Lower lobe of right lung (tissue), 2 donors: ENCODE measurements at places on chromosomes 11 and 22. TPM values are rescaled to one million over a fixed set of nuclear protein-coding genes. Genes with fewer than 3 reads are reported as not detected.

GRCh38 chr11:134004496-134005172 lies 47.9 kb upstream of the IGSF9B start:
- no peak for DNase-seq
- H3K27ac ChIP-seq = no peak overlapping the region
- H3K27me3 ChIP-seq = no peaks in the 10 kb centered on the region
- H3K4me1 ChIP-seq = no peaks in the 10 kb centered on the region

DNA sequence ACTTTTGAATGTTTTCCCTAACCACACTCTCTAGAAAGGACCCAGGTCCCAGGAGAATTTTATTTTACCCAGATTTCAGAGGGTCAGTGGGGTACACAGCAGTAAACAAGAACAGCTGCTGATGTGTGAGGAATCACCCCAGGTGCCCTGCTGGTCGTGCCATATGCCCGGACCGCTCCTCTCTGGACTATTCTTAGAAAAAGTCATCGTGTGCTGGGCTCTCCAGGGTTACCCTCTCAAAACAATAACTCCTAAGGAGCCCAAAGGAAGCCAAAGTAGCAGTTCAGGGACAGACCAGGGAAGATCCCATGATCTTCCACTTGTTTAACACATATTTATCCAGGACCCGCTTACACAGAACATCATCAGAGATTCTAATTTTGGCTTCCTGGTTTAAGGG lies 29.7 kb downstream of the LRP4 start:
- H3K36me3 ChIP-seq = peaks cover 17% of the 10 kb centered on the region
- DNase-seq = no peak
- H3K27ac ChIP-seq = no peak overlapping the region
- no peaks in the 10 kb centered on the region for H3K27me3 ChIP-seq
- no peak overlapping the region for H3K4me3 ChIP-seq
- H3K4me1 ChIP-seq = no peaks in the 10 kb centered on the region

GRCh38 chr11:3857628-3858027 lies 2.2 kb downstream of the STIM1 start:
- peak overlapping the region; percentile 92 for H3K4me3 ChIP-seq
- no peak for DNase-seq
- no peaks in the 10 kb centered on the region for H3K36me3 ChIP-seq
- H3K4me1 ChIP-seq = peaks cover 76% of the 10 kb centered on the region
- H3K27ac ChIP-seq = no peak overlapping the region

GRCh38 chr22:30214703-30215407 lies 31.7 kb downstream of the LIF start:
- no peak overlapping the region for H3K4me3 ChIP-seq
- H3K27ac ChIP-seq = no peak overlapping the region
- H3K27me3 ChIP-seq = no peaks in the 10 kb centered on the region
- H3K4me1 ChIP-seq = peaks cover 21% of the 10 kb centered on the region
- no peaks in the 10 kb centered on the region for H3K36me3 ChIP-seq
- DNase-seq = no peak

GRCh38 chr11:35787013-35787504 lies 124.5 kb downstream of the TRIM44 start:
- DNase-seq = no peak
- H3K4me1 ChIP-seq = no peaks in the 10 kb centered on the region
- no peaks in the 10 kb centered on the region for H3K27me3 ChIP-seq
- H3K4me3 ChIP-seq = no peak overlapping the region
- no peaks in the 10 kb centered on the region for H3K36me3 ChIP-seq

- no peaks in the 10 kb centered on the region for H3K36me3 ChIP-seq
- no peaks in the 10 kb centered on the region for H3K27me3 ChIP-seq
- peak; percentile 81 for DNase-seq
- no peak overlapping the region for H3K4me3 ChIP-seq
- no peak overlapping the region for H3K27ac ChIP-seq
Observed at GRCh38 chr11:2890466-2891294, 5.1 kb upstream of the CDKN1C start.

DNA sequence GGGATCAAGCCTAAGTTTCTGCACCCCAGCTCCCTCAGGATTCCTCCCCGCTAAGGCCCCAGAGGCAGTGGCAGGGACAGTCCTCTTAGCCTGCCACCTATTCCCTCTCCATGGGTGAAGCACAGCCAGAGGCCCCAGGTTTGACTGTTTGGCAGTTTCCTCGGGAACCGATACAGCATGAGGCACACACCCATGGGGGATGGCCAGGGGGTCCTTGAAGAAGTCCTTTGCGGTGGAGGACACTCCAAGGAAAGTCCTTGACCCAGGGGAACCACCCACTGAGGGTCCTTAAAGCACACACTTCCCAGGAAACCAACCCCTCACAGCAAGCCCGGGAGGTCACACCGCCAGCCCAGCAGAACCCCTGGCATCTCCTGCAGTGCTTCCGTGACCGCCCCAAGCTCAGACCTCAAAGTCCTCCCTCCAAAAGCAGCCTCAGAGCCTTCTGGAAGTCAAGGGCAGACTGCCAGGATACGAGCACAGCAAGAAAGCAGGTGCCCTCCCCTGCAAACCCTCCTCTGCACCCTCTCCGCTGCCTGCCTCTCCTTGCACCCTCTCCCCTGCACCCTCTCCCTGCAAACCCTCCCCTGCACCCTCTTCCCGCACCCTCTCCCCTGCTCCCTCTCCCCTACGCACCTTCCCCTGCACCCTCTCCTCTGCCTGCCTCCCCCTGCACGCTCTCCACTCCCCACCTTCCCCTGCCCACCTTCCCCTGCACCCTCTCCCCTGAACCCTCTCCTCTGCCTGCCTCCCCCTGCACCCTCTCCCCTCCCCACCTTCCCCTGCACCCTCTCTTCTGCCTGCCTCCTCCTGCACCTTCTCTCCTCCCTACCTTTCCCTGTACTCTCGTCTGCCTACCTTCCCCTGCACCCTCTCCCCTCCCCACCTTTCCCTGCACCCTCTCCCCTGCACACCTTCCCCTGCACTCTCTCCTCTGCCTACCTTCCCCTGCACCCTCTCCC lies 1.4 kb downstream of the SIGIRR start:
- H3K4me1 ChIP-seq = peaks cover 38% of the 10 kb centered on the region
- no peaks in the 10 kb centered on the region for H3K27me3 ChIP-seq

DNA sequence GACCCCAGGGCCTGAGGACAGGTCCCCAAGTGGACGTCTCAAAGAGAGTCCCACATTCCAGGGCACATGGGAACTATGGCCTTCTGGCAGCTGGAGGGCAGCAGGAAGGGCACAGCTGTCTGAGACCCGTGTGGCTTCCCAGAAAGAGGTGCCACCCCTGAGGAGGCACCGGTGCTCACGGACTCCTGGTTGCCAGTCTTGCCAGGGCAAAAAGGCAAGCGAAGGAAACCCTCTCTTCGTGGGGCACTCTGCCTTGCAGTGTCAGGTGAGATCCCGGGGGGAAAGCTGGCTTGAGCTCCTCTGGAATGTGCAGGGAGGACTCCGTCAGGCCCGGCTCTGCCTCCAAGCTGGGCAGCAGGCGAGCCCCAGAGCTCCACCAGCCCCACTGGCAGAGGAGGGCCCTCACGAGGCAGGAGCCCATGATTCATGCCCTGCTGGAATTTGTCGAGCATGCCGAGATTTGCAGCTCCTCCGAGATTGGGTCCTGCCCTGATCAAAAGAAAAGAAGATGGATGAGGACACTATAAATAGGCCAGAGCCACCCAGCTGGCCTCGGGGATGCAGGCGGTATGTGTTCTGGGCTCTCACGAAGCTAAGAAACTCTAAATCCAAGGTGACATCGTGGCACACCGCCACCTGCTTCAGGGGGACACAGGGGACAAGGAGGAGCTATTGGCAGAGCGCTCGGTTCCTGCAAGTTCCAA lies 9.9 kb upstream of the CELSR1 start:
- no peak overlapping the region for H3K4me3 ChIP-seq
- no peaks in the 10 kb centered on the region for H3K36me3 ChIP-seq
- H3K27ac ChIP-seq = peak overlapping the region; percentile 80
- peaks cover 5% of the 10 kb centered on the region for H3K27me3 ChIP-seq

GRCh38 chr11:27487706-27488105 lies 15.1 kb upstream of the LGR4 start:
- peaks cover 36% of the 10 kb centered on the region for H3K36me3 ChIP-seq
- no peaks in the 10 kb centered on the region for H3K4me1 ChIP-seq
- no peak for DNase-seq

- no peak overlapping the region for H3K4me3 ChIP-seq
- DNase-seq = peak; percentile 24
- H3K4me1 ChIP-seq = no peaks in the 10 kb centered on the region
- no peaks in the 10 kb centered on the region for H3K36me3 ChIP-seq
- no peaks in the 10 kb centered on the region for H3K27me3 ChIP-seq
Observed at GRCh38 chr22:45600790-45601730, 70.6 kb upstream of the ATXN10 start.

- no peaks in the 10 kb centered on the region for H3K27me3 ChIP-seq
- H3K27ac ChIP-seq = no peak overlapping the region
- H3K4me1 ChIP-seq = peaks cover 73% of the 10 kb centered on the region
- H3K4me3 ChIP-seq = no peak overlapping the region
- DNase-seq = no peak
Observed at GRCh38 chr22:40446203-40446602, 75.8 kb downstream of the SGSM3 start.

DNA sequence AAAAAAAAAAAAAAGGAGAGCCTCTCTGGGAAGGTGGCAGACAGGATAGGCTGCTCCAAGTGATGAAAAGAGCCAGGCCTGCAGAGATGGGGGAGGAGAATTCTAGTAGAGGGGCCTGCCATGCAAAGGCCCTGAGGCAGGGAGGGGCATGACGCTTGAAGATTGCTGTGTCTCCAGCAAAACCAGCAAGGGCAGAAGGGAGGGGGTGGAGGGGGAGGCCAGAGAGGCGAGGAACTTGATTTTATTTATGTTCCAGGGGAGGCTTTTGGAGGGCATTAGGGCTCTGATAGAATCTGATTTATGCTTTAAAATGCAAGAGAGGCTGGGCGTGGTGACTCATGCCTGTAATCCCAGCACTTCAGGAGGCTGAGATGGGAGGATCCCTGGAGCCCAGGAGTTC lies 16.7 kb upstream of the PACSIN2 start:
- no peak overlapping the region for H3K27ac ChIP-seq
- no peaks in the 10 kb centered on the region for H3K4me1 ChIP-seq
- H3K36me3 ChIP-seq = no peaks in the 10 kb centered on the region
- no peak for DNase-seq

DNA sequence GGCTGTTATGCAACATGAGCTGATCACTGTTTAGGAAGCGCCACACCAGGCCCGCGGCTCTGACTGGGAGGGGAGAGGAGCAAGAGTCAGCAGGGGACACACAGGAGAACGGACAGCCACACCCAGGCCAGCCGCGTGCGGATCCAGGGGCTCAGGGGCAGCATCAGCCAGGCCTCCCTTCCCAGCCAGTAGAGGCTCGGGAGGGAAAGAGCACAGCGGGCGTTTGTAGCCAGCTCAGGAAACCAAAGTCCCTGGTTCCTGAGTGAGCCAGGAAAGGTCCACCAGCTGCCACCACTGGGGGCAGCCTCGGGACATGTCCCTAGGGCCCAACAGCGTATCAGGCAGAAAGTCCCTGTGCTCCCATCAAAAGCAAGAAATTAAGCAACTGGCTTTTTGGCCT lies 71.8 kb upstream of the PITPNB start:
- H3K4me3 ChIP-seq = no peak overlapping the region
- no peaks in the 10 kb centered on the region for H3K4me1 ChIP-seq
- no peaks in the 10 kb centered on the region for H3K27me3 ChIP-seq
- peak; percentile 46 for DNase-seq
- H3K27ac ChIP-seq = peak overlapping the region; percentile 46
- peaks cover 85% of the 10 kb centered on the region for H3K36me3 ChIP-seq

- DNase-seq = no peak
- H3K4me1 ChIP-seq = no peaks in the 10 kb centered on the region
- no peaks in the 10 kb centered on the region for H3K36me3 ChIP-seq
- no peaks in the 10 kb centered on the region for H3K27me3 ChIP-seq
Observed at GRCh38 chr22:41732096-41732772, 32.9 kb downstream of the MEI1 start.

- no peak overlapping the region for H3K4me3 ChIP-seq
- DNase-seq = no peak
- H3K27ac ChIP-seq = no peak overlapping the region
Observed at GRCh38 chr11:8017071-8017470, 29.9 kb downstream of the EIF3F start.

The NCF4 gene
- total RNA-seq = 55.3 TPM

The RBMXL2 gene
- total RNA-seq = not detected

The TMEM45B gene
- 13.8 TPM for total RNA-seq

The DDI1 gene
- not detected for total RNA-seq

The CYP2R1 gene
- 12.3 TPM for total RNA-seq

The BEST1 gene
- 14.1 TPM for total RNA-seq
